ENCODE measurements at places on chromosomes 13 and 19.

DNA sequence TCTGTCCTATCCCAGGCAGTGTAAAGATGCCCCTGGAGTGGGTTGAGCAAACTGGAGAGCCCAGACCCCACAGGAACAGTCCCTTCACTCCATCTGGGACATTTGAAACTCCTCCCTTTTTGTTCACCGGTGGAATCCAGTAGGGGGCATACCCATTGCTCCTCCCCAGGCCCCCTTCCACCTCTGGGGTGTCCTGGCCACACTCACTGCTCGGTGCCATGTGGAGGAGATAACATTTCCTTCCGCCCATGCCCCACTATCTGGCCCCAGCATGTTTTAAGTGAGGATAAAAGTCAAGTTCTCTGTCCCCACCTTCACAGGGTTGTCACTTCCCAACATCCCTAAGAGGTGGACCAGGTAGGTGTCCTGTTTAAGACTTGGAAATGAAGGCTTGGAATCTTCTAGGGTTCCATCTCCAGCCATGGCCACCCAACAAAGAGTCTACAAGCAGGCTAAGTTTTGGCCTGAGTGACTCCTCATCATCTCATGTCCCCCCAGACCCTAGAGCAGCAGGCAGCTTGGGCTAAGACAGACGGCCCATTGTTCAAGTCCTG lies 9.3 kb downstream of the ZNF526 start:
- no peak for DNase-seq

GRCh38 chr13:51770160-51770559 lies 33.8 kb downstream of the DHRS12 start:
- DNase-seq: no peak

- DNase-seq: no peak
Measured at GRCh38 chr19:55046975-55047622, 9.0 kb upstream of the GP6 start.

DNA sequence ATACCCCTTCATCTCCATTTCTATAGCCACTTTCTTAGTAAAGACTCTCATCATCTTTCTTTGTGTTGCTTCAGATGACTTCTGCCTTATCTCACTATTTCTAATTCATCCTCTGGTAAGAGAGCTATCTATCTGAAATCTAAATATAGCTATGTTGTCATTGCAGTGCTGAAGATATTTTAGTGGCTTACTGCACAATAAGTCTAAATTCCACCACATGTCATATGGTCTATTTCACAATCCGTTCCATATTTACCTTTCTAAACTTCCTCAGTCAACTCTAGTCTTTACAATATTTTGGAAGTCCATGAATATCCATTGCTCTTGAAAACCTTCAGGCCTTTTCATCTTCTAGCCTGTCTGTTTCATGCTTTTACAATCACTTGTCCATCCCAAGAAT lies 465.1 kb upstream of the SLC10A2 start:
- no peak for DNase-seq

DNA sequence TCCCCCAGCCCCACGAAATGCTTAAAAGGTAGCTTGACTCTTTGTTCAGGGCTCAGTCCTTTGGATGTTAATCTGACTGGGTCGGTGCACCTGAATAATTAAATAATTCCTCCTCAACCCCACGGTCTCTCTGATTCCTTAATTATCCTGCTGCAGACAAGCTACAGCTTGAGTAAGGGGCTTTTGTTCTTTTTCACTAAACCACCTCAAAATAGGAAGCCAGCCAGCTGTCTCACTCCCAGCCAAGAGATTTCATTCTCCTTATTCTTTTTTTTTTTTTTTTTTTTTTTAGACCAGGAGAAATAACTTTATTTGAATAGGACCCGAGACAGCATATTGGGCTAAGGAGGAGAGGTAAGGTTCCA lies 7.9 kb upstream of the FCGBP start:
- no peak for DNase-seq

- DNase-seq: no peak
Measured at GRCh38 chr13:71645467-71645866, 221.5 kb downstream of the DACH1 start.

- DNase-seq: no peak
Measured at GRCh38 chr19:47456721-47457474, 14.8 kb downstream of the SLC8A2 start.

DNA sequence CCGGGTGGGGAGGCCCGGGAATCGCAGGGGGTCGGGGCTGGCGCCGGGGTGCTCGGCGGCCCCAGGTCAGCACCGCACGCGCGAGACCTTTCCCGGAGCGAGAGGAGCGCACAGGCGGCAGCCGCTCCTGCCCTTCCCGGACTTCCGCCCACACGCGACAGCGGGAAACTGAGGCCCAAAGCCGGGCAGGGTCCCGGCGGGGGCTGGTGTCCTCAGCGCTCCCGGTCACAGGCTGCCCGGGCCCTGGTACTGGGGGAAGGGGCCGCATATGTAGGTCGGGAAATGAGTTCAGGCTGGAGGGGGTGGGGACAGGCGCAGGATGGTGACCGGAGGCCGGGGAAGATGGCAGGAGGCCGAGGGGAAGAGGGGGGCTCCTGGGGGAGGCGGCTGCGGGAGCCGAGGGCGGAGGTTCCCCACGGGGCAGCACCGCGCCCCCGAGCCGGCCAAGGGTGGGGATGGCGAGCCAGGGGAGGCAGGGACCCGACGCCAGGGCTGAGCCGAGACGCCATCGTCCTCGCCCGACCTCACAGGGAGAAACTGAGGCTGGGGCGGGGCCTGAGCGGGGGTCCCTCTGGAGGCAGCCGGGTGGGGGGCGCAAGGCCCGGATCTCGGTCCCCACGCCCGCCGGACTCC lies 662 bp downstream of the CBARP start:
- no peak for DNase-seq

- DNase-seq: no peak
Measured at GRCh38 chr13:34162544-34162933, 344.6 kb downstream of the RFC3 start.

DNA sequence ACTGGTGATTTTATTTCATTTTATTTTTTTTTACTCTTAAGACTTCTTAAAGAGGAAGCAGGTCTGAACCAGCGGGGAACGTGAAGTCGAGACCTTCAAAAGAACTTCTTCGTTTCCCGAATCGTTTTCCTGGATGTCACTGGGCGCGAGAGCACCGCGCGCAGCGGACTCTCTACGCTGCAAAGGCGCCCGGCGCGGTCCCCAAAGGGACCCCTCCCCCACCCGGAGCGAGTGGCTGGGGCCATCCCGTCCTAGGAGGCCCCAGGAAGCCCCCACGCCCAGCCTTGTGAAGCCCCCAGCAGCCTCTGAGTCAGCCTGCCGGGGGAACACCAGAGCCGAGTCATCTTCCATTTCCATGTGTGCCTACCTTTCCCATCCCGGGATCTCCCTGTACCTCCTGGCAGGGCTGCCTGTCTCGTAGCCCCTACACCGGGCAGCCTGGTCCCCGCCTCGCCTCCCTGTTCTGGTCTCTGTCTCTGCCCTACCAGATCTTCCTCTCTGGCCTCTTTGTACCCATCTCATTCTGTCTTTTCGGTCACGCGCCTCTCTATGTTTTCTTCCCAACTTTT lies 608 bp downstream of the CD70 start:
- DNase-seq: no peak

DNA sequence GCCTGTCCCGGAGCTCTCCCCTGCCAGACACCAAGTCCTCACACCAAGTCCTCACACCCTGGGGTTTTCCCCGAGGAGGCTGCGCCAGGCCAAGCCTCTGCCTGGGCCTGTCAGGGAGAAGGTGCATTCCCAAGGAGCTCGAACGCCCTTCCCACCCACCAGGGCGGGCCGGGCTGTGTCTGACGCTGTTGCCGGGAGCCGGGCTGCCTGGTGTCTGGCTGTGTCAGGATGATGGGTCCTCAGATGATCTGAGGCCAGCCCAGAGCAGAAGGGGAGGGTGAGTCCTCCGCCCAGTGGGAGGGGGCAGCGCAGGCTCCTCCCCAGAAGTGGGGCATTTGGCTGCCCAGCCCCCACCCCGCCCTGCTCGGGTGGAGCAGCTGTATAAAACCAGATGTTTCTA lies 2.3 kb upstream of the HAS1 start:
- no peak for DNase-seq

GRCh38 chr13:31537052-31537451 lies 202.3 kb upstream of the RXFP2 start:
- DNase-seq: no peak

GRCh38 chr13:93304868-93305613 lies 78.4 kb downstream of the GPC6 start:
- DNase-seq: peak; percentile 23

DNA sequence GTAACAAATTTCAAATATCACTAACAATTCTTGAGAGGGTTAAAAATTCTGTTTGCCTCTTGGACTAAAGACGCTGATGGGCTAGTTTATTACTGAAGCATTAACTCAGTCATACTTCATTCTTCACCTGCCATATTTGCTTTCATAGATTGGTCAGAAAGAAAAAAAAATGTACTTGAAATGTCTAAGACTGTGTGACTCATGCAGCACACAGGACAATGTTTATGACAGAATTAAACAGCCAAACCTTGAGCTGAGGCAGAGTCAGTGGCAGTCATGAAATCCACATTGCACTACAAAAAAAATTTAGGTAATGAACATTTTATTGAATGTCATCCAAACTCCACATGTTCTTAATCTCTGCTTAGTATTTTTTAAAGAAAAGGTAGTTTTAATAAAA lies 135.6 kb downstream of the PRR20E start:
- no peak for DNase-seq

GRCh38 chr13:77563111-77563510 lies 27.6 kb downstream of the SCEL start:
- no peak for DNase-seq

GRCh38 chr19:4687396-4687795 lies 17.3 kb upstream of the MYDGF start:
- no peak for DNase-seq

DNA sequence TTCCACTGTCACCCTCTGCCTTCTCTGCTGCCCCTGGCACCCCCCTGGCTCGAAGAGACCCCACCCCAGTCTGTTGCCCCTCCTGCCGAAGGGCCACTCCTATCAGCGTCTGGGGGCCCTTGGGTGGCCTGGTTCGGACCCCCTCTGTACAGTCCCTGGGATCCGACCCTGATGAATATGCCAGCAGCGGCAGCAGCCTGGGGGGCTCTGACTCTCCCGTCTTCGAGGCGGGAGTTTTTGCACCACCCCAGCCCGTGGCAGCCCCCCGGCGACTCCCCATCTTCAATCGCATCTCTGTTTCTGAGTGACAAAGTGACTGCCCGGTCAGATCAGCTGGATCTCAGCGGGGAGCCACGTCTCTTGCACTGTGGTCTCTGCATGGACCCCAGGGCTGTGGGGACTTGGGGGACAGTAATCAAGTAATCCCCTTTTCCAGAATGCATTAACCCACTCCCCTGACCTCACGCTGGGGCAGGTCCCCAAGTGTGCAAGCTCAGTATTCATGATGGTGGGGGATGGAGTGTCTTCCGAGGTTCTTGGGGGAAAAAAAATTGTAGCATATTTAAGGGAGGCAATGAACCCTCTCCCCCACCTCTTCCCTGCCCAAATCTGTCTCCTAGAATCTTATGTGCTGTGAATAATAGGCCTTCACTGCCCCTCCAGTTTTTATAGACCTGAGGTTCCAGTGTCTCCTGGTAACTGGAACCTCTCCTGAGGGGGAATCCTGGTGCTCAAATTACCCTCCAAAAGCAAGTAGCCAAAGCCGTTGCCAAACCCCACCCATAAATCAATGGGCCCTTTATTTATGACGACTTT lies 2.0 kb downstream of the ZFP36 start:
- no peak for DNase-seq

DNA sequence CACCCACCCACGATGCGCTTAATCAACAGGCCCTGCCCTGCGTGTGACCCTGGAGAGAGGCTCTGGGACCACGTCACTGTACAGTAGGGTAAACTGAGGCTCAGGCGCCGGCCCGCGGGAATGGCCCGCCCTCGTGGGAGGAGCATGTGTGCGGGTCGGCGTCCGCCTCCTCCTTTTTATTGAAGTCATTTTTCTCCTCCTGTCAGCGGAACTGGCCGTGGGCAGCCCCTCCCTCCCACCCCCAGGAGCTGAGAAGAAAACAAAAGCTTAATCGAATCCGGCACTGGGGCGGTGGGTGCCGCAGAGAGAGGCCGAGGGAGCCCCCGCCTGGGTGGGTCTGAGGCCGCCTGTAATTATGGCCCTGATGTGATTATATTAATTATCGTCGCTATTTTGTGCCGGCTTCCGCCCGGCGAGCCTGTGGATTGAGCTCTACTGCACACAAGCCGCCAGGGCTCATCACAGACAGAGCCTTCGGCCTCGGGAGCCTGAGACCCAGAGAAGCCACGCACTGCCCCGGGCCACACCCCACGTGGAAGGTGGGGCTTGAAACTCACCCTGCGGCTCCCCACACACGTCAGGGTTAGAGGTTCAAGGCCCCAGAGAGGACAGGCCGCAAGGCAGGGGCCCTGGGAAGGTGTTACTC lies 7.0 kb downstream of the C2CD4C start:
- DNase-seq: no peak

All from NCI-H510A (cell line).